ENCODE measurements at places on chromosomes 2 and 18.

DNA sequence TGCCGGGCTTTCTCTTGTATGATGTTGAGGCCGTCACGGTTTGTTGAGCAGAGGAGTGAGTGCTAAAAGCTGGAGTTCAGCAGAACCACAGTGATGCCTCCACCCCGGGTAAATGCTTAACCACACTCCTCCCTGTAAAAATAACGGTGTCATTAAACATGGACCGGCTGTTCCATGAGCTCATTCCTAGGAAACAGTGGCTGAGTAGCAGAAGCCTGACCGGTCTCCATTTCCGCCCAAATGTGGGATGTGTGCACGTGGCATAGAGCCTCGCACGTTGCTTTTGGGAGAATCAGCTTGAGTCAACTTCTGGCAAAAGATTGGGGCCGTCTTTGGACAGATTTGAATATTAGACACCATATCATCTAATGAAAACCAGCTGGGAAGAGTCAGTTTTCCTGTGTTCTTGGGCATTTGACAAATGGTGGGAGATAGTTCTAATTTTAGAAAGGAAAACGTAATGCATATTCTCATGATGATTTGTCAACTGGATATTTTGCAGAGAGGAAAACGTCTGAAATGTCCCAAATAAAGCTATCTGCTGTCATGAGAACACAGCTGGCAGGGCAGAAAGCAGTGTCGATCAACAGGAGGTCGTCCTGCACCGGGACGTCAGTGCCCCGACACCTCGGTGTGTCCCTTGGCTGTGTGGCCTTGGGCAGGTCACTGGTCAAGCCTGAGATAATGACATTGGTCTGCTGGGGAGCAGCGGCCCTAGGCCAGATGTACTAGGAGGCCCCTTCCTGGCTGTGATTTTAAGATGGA lies 42.4 kb downstream of the LRRFIP1 start:
- no peak for DNase-seq

DNA sequence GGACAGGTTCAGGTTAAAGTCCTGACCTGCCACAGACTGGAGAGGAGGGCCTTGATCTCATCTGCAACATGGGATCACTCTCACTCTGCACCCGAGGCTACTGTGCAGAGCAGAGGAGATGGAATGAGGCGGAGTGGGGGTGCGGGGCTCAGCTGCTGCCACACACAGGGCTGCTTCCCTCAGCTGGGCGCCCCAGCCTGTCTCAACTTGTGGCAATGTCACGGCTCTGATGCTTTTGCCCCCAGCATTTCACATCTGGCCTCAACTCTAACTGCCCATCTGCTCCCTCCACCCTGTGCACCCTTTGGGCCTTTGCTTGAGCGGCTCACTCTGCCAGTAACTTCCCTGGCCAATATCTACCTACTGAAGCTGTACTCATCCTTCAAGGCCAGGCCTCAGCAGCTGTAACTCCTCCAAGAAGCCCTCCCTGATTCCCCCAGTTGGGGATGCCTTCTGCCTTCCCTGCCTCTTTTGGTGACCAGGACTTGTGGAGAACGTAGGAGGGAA lies 70.3 kb downstream of the POLR1A start:
- no peak for DNase-seq

GRCh38 chr2:144354953-144355352 lies 165.0 kb downstream of the ZEB2 start:
- DNase-seq = no peak

DNA sequence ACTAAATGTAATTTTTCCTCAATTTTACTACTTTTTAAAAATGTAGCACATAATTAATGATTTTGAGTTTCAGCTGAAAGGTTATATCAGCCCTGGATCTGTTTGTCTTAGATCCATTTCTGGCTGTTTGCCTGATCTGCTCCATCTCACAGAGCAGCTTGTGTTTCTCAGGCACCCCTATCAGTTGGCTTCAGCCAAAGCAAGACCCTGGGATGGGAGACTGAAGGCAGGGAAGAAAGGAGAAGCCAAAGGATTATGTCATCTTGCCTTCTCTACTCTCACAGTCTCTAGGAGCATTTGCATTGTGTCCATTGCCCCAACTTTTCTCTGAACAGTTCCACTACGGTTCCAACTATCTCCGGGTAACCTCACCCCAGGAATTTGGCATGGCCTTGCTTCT lies 110.5 kb downstream of the CCDC148 start:
- no peak for DNase-seq

DNA sequence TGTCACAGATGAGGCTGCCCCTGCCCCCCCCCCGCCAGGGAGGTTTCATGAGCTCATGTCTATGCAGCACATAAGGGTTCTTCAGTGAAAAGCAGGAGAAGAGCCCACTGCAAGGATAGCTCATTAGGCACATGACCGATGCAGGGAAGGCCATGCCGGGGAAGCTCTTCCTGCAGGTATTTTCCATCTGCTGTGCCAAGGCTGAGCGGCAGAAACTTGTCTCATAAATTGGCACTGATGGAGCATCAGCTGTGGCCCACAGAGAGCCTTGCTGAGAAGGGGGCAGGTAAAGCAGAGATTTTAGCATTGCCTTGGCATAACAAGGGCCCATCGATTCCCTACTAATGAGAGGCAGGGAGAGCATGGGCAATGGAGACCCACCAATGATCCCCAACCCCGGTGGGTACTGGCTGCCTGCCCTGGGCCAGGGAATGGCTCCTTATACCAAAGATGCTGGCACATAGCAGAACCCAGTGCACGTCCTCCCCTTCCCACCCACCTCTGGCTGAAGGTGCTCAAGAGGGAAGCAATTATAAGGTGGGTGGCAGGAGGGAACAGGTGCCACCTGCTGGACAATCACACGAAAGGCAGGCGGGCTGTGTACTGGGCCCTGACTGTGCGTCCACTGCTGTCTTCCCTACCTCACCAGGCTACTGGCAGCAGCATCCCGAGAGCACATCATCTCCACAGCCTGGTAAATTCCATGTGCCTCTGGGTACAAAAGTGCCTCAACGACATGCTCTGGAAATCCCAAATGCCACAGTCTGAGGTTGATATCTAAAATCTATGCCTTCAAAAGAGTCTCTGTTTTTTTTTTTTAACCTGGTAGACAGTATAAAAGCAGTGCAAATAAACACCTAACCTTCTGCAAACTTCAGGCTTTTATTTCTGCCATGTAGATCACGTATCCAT lies 41.4 kb downstream of the STEAP3 start:
- DNase-seq = peak; percentile 28

DNA sequence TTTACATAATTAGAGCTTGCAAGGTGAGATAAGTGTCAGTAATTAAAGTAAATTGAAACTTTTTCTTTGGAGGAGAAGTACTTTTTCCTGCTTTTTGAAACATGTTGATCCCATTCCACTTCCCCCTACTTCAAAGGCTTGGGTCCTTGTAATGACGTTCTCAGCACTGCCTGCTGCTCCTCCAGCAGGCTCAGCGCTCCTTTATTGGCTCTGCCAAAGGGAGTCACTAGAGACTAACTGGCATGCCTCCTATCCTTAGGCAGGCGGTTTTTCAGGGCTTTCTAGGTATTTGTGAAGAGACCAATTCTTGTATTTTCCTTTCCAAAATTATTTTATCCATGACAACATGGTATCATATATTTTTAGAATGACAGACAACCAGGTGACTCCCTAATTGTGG lies 43.9 kb upstream of the ACADL start:
- no peak for DNase-seq

DNA sequence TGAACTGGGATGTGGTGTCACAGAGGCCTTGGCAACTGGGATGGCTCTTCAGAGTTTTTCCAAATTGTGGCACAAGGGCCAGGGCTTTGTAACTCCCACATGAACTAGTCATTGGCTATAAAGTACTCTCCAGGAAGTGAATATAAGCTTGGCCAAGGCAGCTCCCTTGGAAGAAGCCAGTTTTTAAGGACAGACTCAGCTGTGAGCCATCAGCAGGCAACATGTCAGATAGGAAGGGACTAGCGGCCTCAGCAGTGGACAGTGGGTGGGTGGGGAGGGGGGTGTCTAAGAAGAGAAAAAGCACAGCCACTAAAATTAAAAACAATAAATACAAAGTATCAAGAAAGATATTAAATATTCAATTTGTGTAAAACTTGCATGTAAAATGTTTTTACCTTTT lies 691.1 kb upstream of the PIK3C3 start:
- no peak for DNase-seq

DNA sequence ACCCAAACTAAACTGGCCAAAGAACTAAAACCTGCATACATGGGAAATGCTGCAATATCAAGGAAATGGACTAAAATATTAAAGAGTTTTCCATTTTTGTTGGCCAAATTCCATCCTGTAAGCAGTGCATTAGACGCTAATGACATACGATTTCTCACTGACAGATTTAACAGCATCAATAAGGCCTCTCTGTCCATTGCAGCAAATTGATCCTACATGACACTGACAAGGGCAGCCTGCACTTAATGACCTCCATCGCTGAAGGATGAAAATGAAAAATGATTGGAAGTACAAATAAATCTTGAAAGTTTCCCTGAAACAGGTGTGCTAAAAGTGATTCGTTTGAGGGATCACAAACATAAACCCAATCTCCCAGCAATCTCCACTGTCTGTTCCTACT lies 317.6 kb upstream of the KLHL14 start:
- DNase-seq = no peak

DNA sequence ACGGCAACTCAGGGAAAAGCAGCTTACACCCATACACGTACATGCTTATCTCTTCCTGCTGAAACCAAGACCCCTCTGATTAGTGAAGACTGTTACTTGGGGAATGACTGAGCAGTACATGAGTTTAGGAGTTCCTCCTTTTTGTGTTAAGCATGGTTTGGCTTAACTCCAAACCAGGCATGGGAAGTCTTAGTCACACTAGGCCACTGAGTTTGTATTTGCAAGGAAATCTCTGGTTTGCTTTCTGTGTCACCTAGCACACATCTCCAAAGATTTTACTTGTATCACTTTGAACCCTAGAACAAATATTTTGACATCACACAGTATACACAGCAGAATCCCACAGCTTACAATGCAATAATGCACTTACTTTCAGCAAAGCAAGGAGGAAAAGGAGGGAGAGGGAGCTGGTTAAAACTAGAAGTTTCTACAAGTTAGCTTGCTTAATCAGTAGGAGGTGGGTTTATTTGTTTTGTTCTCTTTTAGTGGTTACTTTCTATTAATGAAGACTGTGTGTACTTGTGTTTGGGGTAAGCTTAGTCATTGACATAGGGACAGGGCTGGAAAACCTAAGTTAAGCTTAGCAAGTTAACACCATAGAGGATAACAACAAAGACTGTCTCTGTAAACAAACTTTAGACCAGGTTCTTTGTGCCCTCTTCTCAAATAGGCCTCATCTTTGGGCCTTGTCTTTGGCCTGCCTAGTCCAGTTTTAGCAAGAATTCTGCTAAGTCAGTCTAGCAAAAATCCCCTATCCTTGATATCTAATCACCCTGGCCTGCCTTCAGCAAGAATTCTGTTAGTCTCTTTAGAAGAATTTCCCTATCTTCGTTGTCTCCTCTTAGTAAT lies 219.4 kb downstream of the MREG start:
- DNase-seq = peak; percentile 48

DNA sequence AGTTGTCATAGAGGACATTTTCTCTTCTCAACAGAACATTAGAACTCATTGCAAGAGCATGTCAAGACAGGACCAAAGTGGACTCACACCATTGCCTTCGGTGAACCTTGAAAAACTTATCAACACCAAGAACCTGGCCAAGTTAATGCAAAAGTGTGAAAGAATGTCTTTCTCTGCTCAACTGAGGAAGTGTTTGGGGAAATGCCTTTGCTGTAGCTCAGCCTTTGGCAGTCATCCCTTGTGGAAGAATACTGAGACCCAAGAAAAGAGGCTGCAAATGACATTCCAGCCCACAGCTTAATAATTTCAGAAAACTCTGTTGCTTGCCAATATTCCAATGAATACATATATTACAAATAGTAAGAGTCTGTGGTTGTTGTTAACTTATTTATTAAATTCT lies 728.8 kb upstream of the PIK3C3 start:
- DNase-seq = no peak

DNA sequence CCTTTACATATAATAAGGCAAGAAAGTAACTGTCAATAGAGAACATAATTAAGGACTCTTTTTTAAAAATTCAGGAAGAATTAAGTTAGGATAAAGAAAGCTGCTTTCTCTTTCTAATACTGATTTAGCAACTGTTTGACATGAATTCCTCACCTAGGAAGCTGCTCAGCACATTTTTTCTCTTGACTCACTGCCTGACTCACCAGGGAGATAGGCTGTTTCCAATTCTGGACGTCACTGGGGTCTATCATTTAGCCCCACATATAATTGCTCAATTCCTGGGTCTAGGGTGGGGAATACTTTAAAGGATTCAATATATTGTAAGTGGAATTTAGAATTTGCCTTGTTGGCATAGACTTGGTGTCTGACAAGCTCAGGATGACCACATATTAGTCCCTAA lies 50.8 kb upstream of the UGP2 start:
- no peak for DNase-seq

DNA sequence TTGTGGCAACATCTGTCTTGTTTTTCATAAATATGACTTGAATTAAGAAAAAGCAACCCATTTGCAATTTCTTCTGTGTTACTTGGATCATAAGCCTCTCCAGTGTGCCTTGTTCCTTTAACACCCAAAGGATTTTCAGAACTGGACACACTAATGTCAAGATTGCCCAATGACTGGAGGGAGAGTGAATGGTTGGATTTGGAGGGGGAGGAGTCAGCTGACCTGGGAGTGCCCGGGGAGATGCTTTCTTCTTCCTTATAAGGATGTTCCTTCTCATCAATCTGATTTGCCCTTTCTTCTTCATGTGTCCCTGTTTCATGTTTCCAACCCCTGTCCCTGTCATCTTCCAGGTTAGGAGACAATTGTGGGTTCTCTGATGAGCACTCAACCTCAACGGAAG lies 48.8 kb downstream of the ALPK2 start:
- DNase-seq = no peak

GRCh38 chr18:78688916-78689315 lies 290.7 kb upstream of the SALL3 start:
- no peak for DNase-seq

All from Panc1 (cell line).